ENCODE measurements at places on chromosomes 3 and 15. TPM values are rescaled to one million over a fixed set of nuclear protein-coding genes. Genes with fewer than 3 reads are reported as not detected.

DNA sequence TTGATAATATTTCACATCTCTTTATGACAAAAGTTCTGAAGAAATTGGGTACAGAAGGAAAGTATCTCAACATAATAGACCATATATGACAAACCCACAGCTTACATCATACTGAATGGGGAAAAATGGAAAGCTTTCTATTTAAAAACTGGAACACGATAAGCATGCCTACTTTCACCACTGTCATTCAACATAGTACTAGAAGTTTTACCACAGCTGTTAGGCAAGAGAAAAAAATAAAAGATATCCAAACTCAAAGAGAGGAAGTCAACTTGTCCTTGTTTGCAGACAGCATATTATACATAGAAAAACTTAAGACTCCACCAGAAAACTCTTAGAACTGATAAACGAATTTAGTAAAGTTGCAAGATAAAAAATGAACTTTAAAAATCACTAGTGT, 40.3 kb downstream of the COPS2 start:
- DNase-seq = no peak

- DNase-seq = no peak
Measured at GRCh38 chr3:28232659-28233058, 8.8 kb upstream of the CMC1 start.

DNA sequence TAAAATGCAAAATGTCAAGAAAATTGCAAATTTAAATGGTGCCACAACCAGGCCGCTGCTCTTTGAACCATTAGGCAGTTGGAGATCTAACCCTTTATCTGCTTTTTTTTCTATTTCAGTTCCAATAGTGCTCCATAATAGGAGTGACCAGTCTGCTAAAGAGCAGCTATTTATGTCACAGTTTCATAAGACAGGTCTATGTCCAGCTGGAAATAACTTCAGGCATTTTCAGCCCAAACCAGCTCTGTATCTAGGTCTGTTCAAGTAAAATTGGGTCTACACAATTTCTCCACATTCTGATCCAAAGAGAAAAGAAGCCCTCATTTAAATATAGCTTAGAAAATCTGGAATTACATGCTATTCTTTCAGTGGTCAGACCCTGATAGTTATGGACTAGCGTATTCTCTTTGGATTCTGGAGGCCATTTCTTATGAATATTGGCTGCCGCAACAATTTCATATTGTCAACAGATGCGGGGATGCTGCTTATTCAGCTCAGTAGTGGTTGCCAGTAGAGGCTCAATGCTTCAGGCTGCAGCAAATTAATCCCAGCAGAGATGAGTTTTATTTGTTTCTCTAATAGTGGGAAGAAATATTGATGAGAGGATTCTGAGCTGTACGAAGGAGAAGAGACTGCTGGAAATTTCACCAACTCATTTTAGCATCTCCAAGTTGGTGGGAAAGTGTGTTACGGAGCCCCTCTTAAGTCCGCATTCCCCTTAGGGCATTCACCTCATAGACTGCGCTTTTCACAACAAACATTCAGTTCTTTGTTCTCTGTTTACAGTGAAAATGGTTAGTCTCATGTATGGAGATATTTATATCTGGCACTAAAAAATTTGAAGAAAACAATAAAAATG, 887.0 kb downstream of the ROBO1 start:
- DNase-seq = no peak

DNA sequence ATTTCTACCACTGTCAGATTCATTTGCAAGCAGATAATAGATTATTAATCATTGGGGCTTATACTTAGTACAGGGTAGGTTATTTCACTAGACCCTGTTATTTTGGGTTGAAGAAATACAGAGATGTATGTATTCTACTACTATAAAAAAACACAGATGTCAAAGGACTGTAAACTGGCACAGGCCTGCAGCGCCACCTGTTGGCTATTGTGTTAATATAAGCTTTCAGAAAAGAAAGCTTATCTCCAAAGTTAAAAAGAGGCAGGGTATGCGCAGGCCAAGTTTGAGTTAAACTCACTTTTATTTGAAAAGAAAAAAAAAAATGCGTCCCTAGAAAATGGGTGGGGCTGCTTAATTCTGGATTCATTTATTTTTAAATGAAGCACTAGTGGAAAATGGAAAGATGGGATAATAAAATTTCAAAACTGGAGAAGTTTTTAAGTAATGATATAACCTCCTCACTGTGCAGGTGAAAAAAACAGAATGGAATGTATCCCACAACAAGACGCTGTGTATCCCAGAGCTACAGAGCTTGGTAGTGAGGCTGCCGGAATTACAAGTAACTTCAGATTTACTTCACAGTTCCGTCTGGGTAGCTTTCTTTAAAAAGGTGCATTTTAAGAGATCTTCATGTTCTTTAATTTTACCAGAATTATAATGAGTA, 407.2 kb upstream of the TGFBR2 start:
- DNase-seq = peak; percentile 26

DNA sequence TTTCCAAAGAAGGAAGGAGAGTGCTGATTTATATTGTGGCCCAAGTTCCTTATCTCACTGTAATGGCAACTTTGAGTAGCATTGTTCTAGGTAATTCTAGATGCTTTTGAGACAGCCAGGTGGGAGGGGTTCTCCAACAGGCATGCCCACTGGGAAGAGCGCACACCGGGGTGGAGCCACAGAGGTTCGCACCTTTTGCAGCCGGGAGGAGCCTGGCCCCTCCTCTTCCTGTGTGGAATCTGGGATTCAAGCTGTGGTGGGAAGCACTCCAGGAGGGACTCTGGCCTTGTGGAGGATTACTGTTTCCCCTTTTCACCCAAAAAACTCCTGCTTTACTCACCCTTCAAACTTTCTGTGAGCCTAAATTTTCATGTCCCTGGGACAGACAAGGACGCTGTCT, 53.1 kb downstream of the CFAP20DC start:
- DNase-seq = no peak

GRCh38 chr15:82051664-82052063, 5.8 kb upstream of the MEX3B start:
- DNase-seq = no peak

GRCh38 chr3:186220365-186220764, 111.5 kb upstream of the ETV5 start:
- no peak for DNase-seq

GRCh38 chr15:81152799-81153198, 18.7 kb downstream of the CFAP161 start:
- DNase-seq = no peak

GRCh38 chr3:193470710-193471109, 84.0 kb downstream of the ATP13A4 start:
- no peak for DNase-seq

GRCh38 chr3:54917174-54917573, 10.7 kb downstream of the LRTM1 start:
- DNase-seq = no peak

- no peak for DNase-seq
Measured at GRCh38 chr15:45112591-45113379, 1.2 kb downstream of the DUOX2 start.

GRCh38 chr15:31953478-31953877, 76.8 kb upstream of the CHRNA7 start:
- DNase-seq = no peak

GRCh38 chr3:195914648-195915473, 6.5 kb upstream of the TNK2 start:
- DNase-seq = peak; percentile 86

DNA sequence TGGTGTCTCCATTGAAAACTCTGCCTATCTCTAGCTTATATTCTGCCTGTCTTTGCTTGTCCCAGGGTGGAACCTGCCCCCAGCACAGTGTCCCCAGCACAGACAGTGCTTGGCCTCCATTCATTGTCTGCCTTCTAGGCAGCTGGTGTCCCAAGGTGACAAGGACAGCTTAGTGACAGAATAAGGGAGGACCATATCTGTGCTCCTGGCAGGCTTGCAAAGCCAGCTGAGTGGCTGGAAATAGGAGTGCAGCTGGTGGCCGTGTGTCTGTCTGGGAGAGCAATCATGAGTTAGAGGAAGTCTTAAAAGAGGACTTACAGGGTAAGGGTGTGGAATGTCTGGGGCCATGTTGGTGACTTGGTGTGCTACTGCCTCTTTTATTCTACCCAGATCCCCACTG, 33.4 kb downstream of the SCN5A start:
- DNase-seq = no peak

- DNase-seq = no peak
Measured at GRCh38 chr15:74130155-74130848, at the start of gene ISLR2. ISLR2 (plus strand) TSS chr15:74130586; CDS start chr15:74132755, 2,169 bp downstream.

GRCh38 chr3:59769127-59769750, 719.4 kb upstream of the CFAP20DC start:
- no peak for DNase-seq

GRCh38 chr3:111238885-111239284, 167.3 kb downstream of the NECTIN3 start:
- DNase-seq = peak; percentile 40

DNA sequence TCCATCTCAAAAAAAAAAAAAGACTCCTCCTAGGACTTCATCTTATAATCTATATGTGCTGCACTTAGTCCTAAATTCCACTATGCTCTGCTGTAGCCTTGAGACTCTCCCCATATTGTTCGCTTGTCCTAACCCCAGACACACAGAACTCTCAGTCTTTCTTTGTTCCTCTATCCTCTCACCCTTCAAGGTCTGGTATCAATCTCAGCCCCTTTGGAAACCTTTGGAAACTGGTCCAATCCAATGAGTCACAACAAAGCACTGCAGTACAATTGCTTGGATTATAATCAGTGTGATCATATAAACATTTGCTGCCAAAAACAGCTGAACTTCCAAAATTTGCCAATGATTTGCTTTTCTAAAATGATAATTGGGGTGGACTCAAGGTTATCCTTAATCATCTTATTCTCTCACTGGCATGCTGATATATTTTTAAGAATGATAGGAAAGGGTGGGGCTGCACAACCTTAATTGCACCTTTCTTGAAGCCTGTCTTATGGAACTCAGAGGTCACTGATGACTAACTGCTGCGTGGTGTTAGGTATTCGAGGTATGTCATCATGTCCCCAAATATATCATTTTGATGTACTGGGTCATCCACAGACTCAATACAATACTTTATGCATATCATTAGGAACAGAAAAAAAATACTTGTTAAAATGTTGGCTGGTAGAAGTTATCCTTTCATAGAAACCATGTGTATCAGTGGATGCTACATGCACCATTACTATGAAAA, 756.7 kb downstream of the NR2F2 start:
- no peak for DNase-seq

DNA sequence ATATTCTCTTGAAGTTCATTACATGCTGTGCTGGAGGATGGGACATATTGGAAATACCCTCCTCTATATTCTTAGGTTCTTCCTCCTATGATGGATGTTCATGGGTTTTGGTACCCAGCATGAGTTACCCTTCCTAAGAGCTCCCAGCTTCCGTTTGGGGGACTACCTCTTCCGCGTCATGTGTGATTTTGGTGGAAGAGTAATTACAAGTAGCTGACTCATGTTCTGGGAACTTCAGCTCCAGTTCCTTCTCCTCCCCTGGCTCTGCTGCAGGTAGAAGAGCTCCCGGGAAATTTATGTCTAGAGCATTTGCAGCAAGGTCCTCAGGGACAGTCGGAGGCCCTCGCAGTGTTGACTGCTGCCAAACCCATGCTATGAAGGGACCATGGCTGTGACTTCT, 208.8 kb upstream of the IL12A start:
- no peak for DNase-seq

DNA sequence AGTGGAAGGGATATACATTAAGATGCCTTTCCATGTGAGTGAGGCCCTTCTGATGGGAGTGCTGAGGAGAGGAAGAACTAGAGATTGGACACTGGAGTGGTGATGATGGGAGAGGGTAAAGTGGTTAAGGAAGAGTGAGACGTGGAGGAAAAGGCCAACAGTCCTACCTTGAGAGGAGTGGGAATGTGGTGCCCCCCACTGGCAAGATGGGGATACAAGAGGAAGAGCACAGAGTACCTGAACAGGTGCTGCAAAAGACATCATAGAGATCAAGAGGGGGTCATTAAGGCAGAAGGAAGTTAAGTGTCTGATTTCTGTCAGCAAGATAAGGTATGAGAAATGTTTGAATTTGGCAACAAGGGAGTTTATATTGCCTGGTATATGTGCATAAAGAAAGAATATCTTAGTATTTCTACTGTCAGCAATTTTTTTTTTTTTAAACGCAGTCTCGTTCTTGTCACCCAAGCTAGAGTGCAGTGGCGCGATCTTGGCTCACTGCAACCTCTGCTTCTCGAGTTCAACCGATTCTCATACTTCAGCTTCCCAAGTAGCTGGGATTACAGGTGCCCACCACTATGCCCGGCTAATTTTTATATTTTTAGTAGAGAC, 34.0 kb downstream of the ARIH2 start:
- DNase-seq = peak; percentile 17

- no peak for DNase-seq
Measured at GRCh38 chr15:37134699-37135131, 34.4 kb upstream of the MEIS2 start.

DNA sequence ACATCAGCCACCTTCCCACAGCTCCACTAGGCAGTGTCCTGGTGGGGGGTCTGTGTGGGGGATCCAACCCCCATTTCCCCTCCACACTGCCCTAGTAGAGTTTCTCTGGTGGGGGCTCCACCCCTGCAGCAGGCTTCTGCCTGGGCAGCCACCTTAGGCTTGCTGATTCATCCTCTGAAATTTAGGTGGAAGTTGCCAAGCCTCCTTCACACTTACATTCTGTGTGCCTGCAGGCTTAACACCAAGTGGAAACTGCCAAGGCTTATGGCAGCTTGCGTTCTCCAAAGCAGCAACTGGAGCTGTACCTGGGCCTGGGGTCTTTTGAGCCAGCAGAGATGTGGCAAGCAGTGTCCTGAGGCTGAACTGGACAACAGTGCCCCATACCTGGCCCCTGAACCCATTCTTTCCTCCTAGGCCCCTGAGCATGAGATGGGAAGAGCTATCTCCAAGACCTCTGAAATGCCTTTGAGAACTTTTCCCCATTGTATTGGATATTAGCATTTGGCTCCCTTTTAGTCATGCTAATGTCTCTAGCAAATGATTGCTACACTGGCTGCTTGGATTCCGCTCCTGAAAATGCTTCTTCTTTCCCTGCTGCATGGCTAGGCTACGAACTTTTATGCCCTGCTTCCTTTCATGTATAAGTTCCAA, 32.5 kb downstream of the CPN2 start:
- DNase-seq = no peak

DNA sequence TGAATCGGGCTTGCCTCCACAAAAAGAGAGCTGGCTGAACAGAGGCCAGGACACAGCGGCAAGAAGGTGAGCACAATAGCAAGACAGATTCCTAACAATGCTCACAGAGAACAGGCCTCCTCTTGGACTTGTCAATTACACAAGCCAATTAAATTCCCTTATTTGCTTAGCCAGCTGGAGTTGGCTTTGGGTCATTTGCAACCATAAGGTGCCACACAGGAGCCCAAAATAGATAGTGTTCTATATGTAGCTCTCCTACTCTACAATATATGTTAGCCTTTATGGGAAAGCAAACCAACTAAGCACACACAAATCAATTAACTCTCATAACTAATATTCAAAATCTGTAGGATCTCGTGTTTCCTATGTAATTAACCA, 335.6 kb downstream of the FOXP1 start:
- DNase-seq = no peak

Gene CX3CR1
- total RNA-seq = 0.48 TPM

Gene ACKR4
- not detected for total RNA-seq

Gene FRG2C
- not detected for total RNA-seq

Gene FANCI
- 184 TPM for total RNA-seq

Gene ABHD6
- 28.2 TPM for total RNA-seq

Gene MST1R
- 1.2 TPM for total RNA-seq

Gene DNAJC17
- total RNA-seq = 48.0 TPM

Gene TMEM207
- total RNA-seq = not detected

Gene MEX3B
- 1.8 TPM for total RNA-seq

Gene SELENOK
- 73.0 TPM for total RNA-seq

Gene TCAIM
- 17.5 TPM for total RNA-seq

Gene HGD
- total RNA-seq = 0.14 TPM

Gene AGBL1
- 0.14 TPM for total RNA-seq

Gene CAPN7
- 31.8 TPM for total RNA-seq

Gene P2RY13
- total RNA-seq = not detected

Gene PLCH1
- 0.09 TPM for total RNA-seq

Gene CDC25A
- total RNA-seq = 39.1 TPM

Gene MASP1
- total RNA-seq = not detected

Measured in activated T-helper 2 cell treated with anti-CD3 and anti-CD28 coated beads, Interferon-gamma antibody, Interleukin-2, Interleukin-4, amounts not matched to agents 10 μg/mL and 5 μg/mL and 100 μg/mL, durations not matched to agents 14 hours and 24 hours and 36 hours (primary cell).